Activated CD4-positive, alpha-beta T cell treated with anti-CD3 and anti-CD28 coated beads, Interleukin-2, amount 10 ng/mL, durations not matched to agents 24 days and 14 days (primary cell): ENCODE measurements at places on chromosomes 6 and 20. TPM values are rescaled to one million over a fixed set of nuclear protein-coding genes. Genes with fewer than 3 reads are reported as not detected.

The OPRM1 gene
- not detected in 2 replicates for total RNA-seq

The ZBTB9 gene
- total RNA-seq: 14.2 and 14.5 TPM in 2 replicates

GRCh38 chr20:35942243-35942642 lies 12.1 kb downstream of the SCAND1 start:
- peaks cover 2% of the 10 kb centered on the region for H3K4me1 ChIP-seq
- H3K4me3 ChIP-seq: no peak overlapping the region
- H3K27ac ChIP-seq: no peak overlapping the region
- no peak for DNase-seq
- H3K27me3 ChIP-seq: no peaks in the 10 kb centered on the region

- no peaks in the 10 kb centered on the region for H3K4me1 ChIP-seq
- H3K27me3 ChIP-seq: no peaks in the 10 kb centered on the region
- no peaks in the 10 kb centered on the region for H3K36me3 ChIP-seq
- no peak for DNase-seq
- H3K27ac ChIP-seq: no peak overlapping the region
These were observed 268.2 kb upstream of the POU3F2 start for GRCh38 chr6:98566126-98566525.

DNA sequence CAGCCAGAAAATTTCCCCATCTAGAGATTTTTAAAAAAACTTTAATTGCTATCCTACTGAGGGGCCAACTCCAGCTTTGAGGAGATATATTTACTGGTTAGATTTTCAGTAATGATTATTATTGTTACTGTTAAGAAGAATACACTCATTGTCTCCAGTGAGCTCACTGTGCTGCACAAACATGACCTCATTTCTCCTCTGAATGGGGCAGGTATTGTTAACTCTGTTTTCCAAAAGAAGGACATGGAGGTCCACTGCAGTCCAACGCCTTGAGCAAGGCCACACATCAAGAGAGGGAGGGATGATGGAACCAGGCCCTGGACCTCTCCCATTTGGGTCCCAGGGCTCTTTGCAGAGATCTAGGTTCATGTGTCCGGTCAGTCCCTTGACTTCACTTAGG lies 13.9 kb upstream of the SCUBE3 start:
- no peak overlapping the region for H3K4me3 ChIP-seq
- H3K4me1 ChIP-seq: no peaks in the 10 kb centered on the region
- H3K36me3 ChIP-seq: no peaks in the 10 kb centered on the region

The LY6G6C gene
- total RNA-seq: not detected in 2 replicates

The HLA-DQA2 gene
- 0.45 and 0.65 TPM in 2 replicates for total RNA-seq

GRCh38 chr20:32474717-32474966 lies 110.5 kb downstream of the NOL4L start:
- no peaks in the 10 kb centered on the region for H3K27me3 ChIP-seq
- H3K36me3 ChIP-seq: no peaks in the 10 kb centered on the region
- no peak overlapping the region for H3K27ac ChIP-seq
- peaks cover 7% of the 10 kb centered on the region for H3K4me1 ChIP-seq
- H3K4me3 ChIP-seq: no peak overlapping the region

- H3K4me1 ChIP-seq: peaks cover 14% of the 10 kb centered on the region
- H3K4me3 ChIP-seq: no peak overlapping the region
These were observed 121.0 kb downstream of the BTBD9 start for GRCh38 chr6:38518511-38519304.

- H3K4me3 ChIP-seq: no peak overlapping the region
- H3K4me1 ChIP-seq: no peaks in the 10 kb centered on the region
- H3K36me3 ChIP-seq: no peaks in the 10 kb centered on the region
- H3K27ac ChIP-seq: no peak overlapping the region
- DNase-seq: peak; percentile 65
These were observed 94.9 kb downstream of the RFX6 start for GRCh38 chr6:116971959-116972358.

DNA sequence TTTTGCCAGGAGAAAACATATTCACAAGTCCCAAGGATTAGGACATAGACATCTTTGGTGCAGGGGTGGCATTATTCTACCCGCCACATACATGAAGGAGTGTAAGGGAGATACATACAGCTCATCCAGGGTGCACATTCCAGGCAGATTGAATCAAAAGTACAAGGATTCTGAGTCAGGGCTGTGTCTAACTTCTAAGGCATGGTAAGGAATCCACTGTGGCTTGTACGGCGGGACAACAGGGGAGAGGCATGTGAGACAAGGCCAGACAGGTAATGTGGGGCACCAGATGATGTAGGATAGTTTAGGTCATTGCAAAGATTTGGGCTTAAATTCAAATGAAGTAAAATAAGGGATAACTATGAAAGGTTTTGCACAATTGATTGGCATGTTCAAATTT lies 780.9 kb downstream of the C6orf118 start:
- no peaks in the 10 kb centered on the region for H3K4me1 ChIP-seq
- H3K36me3 ChIP-seq: no peaks in the 10 kb centered on the region
- no peak overlapping the region for H3K27ac ChIP-seq
- no peak for DNase-seq
- H3K4me3 ChIP-seq: no peak overlapping the region
- no peaks in the 10 kb centered on the region for H3K27me3 ChIP-seq

GRCh38 chr6:151180330-151181048 lies 59.3 kb upstream of the AKAP12 start:
- no peak for DNase-seq
- no peaks in the 10 kb centered on the region for H3K4me1 ChIP-seq

DNA sequence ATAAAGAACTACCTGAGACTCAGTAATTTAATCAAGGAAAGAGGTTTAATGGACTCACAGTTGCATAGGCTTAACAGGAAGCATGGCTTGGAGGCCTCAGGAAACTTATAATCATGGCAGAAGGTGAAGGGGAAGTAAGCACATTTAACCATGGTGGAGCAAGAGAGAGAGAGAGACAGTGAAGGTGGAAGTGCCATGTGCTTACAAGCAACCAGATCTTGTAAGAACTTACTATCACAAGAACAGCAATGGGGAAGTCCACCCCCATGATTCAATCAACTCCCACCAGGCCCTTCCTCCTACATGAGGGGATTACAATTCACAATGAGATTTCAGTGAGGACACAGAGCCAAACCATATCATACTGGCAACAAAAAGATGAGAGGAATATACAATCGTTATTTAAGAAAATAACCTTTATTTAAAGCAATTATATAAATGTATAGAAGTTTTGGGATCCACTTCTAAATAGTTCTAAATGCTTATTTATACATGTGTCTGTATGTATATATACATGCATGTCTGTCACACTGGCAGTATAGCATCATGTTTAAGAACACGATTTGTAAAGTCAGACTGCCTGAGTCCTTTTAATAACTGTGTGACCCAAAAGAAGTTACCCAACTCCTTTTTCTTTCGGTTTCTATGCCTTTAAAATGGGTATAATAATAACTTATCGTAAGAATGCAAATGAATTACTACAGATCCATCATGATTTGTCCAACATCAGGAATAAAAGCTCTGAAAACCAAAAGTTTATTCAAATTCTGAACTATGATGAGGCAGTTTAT lies 255.7 kb upstream of the THEMIS start:
- H3K27ac ChIP-seq: no peak overlapping the region
- no peaks in the 10 kb centered on the region for H3K36me3 ChIP-seq
- no peak overlapping the region for H3K4me3 ChIP-seq
- peaks cover 4% of the 10 kb centered on the region for H3K4me1 ChIP-seq

GRCh38 chr20:25136643-25137559 lies 55.0 kb upstream of the VSX1 start:
- no peak for DNase-seq
- no peaks in the 10 kb centered on the region for H3K4me1 ChIP-seq
- H3K27ac ChIP-seq: no peak overlapping the region
- no peaks in the 10 kb centered on the region for H3K36me3 ChIP-seq
- peaks cover 2% of the 10 kb centered on the region for H3K27me3 ChIP-seq

DNA sequence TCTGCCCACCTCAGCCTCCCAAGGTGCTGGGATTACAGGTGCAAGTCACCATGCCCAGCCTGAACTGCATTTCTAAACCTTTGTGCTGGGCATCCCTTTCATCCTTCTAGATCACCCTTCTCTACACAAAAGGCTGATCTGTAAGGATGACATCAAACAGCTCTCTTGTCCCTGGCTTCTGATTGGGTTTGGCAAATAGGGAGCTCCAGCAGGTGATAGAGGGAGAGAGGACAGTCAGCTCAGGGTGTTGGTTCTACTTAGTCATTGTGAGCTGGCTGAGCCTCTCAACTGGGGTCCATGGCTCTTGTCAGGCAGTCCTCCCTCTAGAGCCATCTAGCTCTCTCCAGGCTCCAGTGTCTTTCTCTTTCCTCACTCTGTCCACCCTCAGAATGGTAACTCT lies 237.6 kb upstream of the JARID2 start:
- H3K36me3 ChIP-seq: peaks cover 2% of the 10 kb centered on the region
- peaks cover 2% of the 10 kb centered on the region for H3K27me3 ChIP-seq
- H3K4me1 ChIP-seq: peaks cover 4% of the 10 kb centered on the region
- no peak overlapping the region for H3K4me3 ChIP-seq
- DNase-seq: no peak

DNA sequence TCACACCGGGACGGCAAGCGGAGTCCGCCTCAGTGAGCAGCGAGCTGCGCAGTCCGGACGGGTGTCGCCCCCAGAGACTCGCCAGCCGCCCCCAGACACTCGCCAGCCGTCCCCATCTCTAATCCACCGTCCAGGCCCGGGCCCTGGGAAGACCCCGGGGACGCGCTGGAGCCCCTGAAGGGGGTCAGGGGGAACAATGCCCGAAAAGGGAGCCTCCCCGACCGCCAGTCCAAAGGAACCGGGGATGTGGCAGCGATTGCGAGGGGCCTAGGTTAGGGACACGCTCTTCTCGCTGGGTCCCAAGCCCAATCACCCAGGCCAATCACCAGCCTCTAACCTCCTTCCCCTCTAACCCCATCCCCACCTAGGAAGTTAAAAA lies 33.1 kb downstream of the TFAP2A start:
- no peak overlapping the region for H3K4me3 ChIP-seq
- H3K27ac ChIP-seq: no peak overlapping the region
- DNase-seq: no peak

The FAM184A gene
- total RNA-seq: 7.5 and 9.0 TPM in 2 replicates

- H3K4me3 ChIP-seq: peak overlapping the region; percentile 91
- DNase-seq: no peak
- H3K4me1 ChIP-seq: peaks cover 23% of the 10 kb centered on the region
- peak overlapping the region; percentile 89 for H3K27ac ChIP-seq
These were observed 1.1 kb downstream of the AIG1 start for GRCh38 chr6:143061597-143062385.

The OXT gene
- total RNA-seq: 0.73 TPM in 1 of 2 replicates, not detected in the other

The CAGE1 gene
- total RNA-seq: 0.16 and 0.31 TPM in 2 replicates

The GRIK2 gene
- total RNA-seq: not detected in 2 replicates

GRCh38 chr6:24060982-24061754 lies 64.8 kb upstream of the NRSN1 start:
- no peaks in the 10 kb centered on the region for H3K27me3 ChIP-seq
- H3K4me3 ChIP-seq: no peak overlapping the region
- no peaks in the 10 kb centered on the region for H3K4me1 ChIP-seq
- no peaks in the 10 kb centered on the region for H3K36me3 ChIP-seq
- no peak overlapping the region for H3K27ac ChIP-seq

The TENT5A gene
- 0.30 and 0.90 TPM in 2 replicates for total RNA-seq

GRCh38 chr20:54468082-54468481 lies 7.3 kb upstream of the DOK5 start:
- DNase-seq: no peak
- H3K27me3 ChIP-seq: peaks cover 2% of the 10 kb centered on the region
- H3K4me1 ChIP-seq: no peaks in the 10 kb centered on the region
- no peaks in the 10 kb centered on the region for H3K36me3 ChIP-seq
- no peak overlapping the region for H3K4me3 ChIP-seq
- no peak overlapping the region for H3K27ac ChIP-seq

DNA sequence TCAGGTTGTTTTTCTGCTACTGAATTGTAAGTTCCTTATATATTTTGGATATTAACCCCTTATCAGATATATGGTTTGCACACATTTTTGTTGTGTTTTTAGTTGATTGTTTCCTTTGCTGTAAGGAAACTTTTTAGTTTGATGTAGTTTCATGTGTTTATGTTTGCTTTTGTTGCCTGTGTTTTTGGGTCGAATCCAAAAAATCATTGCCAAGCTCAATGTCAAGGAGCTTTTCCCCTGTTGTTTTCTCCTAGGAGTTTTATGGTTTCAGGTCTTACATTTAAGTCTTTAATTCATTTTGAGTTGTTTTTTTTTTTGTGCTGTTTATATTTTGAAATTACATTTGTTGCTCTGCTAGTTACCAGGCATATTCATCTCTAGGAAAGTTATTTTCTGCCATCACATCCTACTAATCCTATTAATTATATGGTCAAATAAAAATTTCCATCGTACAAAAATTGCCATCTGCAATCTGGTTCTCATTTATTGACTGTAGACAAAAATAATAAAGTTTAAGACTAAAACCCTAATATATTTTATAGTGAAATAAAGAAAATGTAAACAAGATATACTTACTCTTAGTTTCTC lies 103.8 kb upstream of the FAM184A start:
- no peaks in the 10 kb centered on the region for H3K27me3 ChIP-seq
- no peak overlapping the region for H3K4me3 ChIP-seq
- H3K27ac ChIP-seq: no peak overlapping the region
- H3K36me3 ChIP-seq: peaks cover 50% of the 10 kb centered on the region
- DNase-seq: no peak

- DNase-seq: no peak
- H3K4me3 ChIP-seq: peak overlapping the region; percentile 54
- H3K4me1 ChIP-seq: peaks cover 21% of the 10 kb centered on the region
- no peaks in the 10 kb centered on the region for H3K27me3 ChIP-seq
- H3K27ac ChIP-seq: no peak overlapping the region
These were observed 216.8 kb downstream of the GJA1 start for GRCh38 chr6:121652223-121652622.

DNA sequence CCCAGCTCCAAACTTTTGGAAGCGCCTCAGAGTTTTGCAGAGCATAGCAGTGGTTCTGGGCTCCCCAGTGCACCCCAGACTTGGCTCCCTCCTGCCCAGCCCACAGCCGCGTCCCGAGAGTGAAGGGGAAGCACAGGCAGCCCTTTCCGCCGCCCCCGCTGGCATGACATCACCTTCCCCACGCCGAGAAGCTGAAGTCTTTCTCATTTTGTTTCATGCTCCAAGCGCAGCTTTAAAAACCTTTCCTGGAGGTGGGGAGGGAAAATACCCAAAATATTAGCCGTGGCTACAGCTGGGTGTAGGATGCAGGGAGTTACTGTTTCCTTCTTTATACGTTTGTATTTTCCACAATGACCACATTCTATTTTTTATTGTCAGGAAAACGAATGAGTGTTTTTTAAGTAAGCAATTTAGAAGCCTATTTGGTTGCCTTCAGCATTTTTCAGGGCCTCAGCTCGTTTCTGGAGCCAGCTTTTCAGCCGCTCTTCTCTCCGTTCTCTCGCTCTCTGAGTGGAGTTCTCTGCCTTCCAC lies 72.9 kb downstream of the SNX5 start:
- peak overlapping the region; percentile 67 for H3K27ac ChIP-seq
- DNase-seq: peak; percentile 84
- peaks cover 22% of the 10 kb centered on the region for H3K4me1 ChIP-seq
- peaks cover 38% of the 10 kb centered on the region for H3K27me3 ChIP-seq
- no peaks in the 10 kb centered on the region for H3K36me3 ChIP-seq

- H3K36me3 ChIP-seq: peaks cover 7% of the 10 kb centered on the region
- peaks cover 57% of the 10 kb centered on the region for H3K4me1 ChIP-seq
- peak overlapping the region; percentile 59 for H3K4me3 ChIP-seq
- H3K27ac ChIP-seq: peak overlapping the region; percentile 21
- peak; percentile 64 for DNase-seq
These were observed 14.5 kb downstream of the ARHGAP18 start for GRCh38 chr6:129695373-129696027.
